NCI-H1092 treated with DMSO at 0.1 percent for 48 hours (cell line): ENCODE measurements at places on chromosomes 2 and 18.

DNA sequence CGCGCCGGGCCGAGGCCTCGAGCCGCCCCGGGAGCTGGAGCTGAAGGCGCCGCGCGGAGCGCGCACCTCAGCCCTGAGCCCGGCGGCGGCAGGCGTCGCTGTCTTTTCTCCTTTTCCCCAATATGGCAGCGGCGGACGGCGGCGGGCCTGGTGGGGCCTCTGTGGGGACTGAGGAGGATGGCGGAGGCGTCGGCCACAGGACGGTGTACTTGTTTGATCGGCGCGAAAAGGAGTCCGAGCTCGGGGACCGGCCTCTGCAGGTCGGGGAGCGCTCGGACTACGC, 369 bp downstream of the SMCHD1 start:
- DNase-seq = peak; percentile 51

DNA sequence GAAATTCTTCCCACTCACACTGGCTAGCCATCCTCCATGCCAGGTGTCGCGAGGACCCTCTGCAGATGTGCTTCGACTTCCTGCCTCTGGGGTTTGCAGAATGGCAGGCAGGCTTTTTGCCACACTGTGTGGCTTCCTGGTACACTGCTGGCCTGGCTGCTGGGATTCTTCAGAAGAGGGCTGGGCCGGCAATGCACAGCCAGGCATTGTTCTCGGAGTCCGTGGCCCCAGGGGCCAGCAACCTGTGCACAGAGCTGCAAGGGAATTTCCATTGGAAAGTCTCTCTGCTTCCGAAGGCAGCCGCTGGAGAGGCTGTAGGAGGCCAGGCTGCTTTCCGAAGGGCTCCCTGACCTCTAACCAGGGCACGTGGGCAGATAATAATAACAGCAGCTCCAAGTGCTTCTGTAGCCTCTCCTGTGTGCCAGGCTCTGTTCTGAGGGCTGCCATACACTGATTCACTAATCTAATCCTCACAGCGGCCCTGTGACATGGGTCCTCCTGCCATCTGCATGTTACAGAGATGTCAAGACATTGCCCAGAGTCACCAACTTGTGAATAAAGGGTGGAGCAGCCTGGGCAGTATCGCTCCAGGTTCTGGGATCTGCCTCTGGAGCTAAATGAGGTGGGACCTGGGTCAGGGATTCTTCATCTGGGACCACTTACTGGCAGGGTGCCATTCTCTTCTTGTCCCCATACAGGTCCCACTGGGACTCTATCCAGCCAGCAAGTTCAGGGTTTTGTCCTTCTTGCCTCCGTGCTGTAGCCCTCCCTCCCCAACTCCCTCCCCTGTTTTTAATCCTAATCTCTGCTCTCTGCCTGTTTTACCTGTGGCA, 5.0 kb downstream of the LDLRAD4 start:
- peak; percentile 14 for DNase-seq

DNA sequence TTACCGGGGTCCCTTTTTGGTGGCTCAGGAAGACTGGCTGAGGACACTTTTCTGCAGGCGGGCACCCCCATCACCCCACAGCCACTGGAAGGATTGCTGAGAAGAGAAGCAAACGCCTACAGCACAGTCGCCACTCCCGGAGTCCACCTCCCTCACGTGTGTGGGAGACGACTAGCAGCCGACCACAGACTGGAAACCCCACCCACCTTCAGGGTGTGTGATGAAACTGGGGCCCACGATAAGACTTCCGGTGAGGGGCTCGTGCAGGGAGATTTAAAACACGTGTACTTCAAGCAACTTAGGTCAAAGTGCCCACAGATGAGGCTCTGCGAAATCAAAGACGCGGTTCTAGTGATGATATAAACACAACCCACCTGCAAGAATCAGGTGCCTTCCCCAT, 26.3 kb downstream of the MBP start:
- no peak for DNase-seq

GRCh38 chr2:114082731-114083433, 193.0 kb downstream of the ACTR3 start:
- DNase-seq = no peak

GRCh38 chr2:120396013-120396860, 50.3 kb downstream of the INHBB start:
- peak; percentile 64 for DNase-seq

- DNase-seq = no peak
These were observed 86.3 kb downstream of the PMS1 start for GRCh38 chr2:189870381-189871085.

DNA sequence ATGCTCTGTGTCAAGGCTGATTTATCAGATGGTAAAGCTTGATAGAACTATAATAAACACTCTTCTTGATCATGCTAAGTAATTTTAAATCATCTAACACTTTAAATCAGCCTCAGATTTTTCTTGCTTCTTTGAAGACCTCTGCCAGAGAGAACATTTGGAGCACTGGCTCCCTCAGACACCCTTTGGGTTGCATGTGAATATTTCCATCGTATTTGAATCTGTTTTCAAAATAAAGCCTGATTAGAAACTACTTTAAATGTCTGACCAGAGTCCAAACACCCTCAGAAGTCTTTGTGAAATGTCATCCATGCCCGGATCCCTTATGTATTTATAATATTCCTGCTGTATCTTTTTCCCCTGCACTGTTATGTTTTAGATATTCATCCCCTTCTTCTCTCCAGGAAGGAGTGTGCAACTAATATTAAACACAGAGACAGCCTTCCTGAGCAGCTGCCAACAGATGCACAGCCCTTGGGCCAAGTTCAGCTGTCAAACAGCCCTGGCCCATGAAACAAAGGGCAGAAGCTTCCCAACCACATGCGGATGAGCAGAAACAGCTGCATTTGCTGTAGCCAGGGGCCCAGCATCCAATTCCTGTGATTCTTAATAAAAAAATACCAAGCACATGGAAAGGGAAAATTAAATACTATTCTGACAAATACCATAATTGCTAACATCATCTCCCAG, 46.5 kb downstream of the DPP10 start:
- no peak for DNase-seq

GRCh38 chr2:85697096-85697495, 2.9 kb downstream of the GNLY start:
- DNase-seq = no peak

- DNase-seq = no peak
These were observed 207.0 kb upstream of the RAB12 start for GRCh38 chr18:8402237-8402636.
